Activated CD4-positive, alpha-beta T cell treated with anti-CD3 and anti-CD28 coated beads for 24 hours (primary cell): ENCODE measurements at places on chromosomes 4 and X.

DNA sequence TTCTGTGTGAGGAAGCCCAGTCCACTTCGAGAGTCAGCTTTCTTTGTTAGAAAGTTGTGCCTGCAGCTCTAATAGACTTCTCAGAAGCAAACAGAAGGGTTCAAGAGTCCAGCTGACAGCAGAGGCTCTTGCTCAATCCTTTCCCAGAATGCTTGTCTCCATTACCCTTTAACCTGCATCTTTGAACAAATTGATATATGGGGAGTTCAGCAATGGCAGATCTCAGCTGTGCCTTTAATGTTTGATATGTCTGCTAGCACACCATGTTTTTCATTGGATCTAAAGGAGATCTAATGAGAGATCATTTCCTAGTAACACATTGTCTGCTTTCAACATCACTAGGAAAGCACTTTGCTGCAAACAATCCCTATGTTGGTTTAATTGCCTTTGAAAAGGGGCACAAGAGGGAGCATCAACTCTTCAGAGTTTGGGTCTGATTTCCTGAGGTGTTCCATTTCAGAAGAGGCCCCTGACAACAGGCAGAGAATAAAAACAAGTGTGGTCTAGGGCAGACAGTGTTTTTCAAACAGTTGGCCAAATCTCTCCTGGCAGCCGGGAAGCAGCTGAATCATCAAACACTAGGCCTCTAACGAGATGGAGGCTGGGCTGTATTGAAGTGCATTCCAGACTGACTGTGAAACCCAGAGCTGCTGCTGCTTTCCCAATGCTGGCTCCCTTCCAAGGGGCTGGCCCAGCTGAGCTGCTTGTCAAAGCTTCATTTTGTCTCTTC lies 55.5 kb downstream of the LUZP4 start:
- no peak for DNase-seq

GRCh38 chr4:72319601-72320021 lies 249.4 kb downstream of the ADAMTS3 start:
- DNase-seq = no peak

DNA sequence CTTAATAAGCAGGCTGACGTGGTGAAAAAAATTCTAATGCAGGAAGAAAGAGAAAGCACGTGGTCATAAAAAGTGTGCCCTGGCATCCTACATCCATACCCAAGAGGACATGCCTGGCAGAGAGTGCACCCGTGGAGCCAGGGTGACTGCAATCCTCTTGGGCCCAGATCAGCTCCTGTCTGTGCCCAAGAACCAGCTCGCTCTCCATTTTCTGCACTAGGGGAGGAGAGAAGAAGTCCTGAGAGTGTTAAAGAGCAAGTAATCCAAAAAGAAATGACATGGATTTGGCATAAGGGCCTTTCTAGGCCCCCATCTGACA lies 483.1 kb downstream of the BCOR start:
- DNase-seq = no peak

DNA sequence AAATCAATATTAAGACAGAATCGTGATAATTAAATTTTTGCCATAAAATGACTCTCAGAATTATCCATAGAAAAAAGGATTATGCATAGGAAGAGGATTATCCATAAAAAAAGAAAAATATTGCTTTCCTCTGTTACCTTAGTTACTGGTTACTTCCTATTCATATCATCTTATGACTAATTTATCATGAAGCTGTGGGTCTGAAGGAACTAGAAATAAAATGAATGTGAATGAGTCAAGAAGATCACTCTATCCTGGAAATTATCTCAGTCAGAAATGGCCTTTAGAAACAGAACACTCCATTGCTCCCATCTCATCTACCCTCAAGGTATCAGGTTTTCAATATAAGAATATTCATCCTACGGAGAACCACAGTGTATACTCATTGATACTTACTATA lies 19.4 kb downstream of the RPS6KA6 start:
- no peak for DNase-seq

DNA sequence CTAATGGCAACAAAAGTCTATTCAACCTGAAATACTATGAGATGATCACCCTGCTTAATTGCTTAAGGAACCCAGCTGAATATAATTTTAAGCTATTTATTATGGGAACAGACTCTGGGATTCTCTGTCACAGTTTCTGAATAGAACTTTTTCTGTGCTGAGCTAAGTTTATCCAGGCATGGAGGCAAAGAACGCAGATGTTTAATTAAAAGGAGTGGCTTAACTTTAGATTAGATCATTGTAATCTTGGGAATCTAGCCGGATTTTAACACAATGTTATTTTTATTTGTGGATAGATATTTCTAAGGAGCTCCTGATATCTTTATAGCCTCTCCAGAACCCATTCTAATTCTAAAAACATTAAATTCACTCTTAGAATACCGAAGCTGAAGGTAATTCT lies 353.4 kb downstream of the STIM2 start:
- DNase-seq = no peak

DNA sequence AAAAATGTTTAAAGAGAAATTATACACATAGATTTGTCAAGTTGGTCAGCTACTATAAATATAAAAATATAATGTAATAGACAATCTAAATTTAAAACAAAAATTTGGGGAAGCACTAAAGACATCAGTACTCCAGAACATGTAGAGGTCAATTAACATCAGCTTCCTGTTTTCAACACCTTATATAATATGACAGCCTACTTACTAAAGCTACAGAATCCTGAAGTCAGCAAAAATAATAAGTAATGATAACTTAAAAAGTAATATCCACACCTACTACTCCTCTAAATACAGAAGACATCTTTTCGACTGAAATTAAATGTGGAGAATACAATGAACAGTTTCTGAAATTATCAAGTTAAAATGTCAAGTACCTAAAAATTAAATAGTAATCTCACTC lies 118.6 kb downstream of the LRBA start:
- no peak for DNase-seq

GRCh38 chr4:2935762-2936743 lies 27.2 kb downstream of the NOP14 start:
- DNase-seq = peak; percentile 47

- no peak for DNase-seq
These were observed 94.4 kb upstream of the GUCY1A1 start for GRCh38 chr4:155572106-155572703.

- DNase-seq = no peak
These were observed 31.3 kb upstream of the CLDN24 start for GRCh38 chr4:183353557-183353956.

DNA sequence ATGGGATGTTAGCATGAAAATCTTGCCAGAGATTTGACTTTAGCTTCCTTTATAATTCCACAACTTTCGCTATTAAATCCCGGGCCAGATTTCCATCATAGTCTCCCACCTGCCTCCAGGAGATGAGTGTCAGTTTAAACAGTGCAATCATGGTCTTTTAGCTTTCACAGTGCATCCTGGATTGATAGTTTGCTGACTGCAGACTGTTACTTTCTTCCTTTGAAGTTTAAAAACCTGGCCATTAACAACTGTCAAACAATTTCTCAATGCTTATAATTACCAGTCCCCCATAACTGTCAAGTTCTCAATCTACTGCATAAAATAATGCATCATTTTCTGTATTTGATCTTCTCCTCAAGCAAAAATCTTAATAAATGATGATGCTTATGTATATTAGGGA lies 108.4 kb upstream of the FSTL5 start:
- DNase-seq = no peak

GRCh38 chr4:93317057-93317456 lies 511.5 kb upstream of the ATOH1 start:
- DNase-seq = no peak

DNA sequence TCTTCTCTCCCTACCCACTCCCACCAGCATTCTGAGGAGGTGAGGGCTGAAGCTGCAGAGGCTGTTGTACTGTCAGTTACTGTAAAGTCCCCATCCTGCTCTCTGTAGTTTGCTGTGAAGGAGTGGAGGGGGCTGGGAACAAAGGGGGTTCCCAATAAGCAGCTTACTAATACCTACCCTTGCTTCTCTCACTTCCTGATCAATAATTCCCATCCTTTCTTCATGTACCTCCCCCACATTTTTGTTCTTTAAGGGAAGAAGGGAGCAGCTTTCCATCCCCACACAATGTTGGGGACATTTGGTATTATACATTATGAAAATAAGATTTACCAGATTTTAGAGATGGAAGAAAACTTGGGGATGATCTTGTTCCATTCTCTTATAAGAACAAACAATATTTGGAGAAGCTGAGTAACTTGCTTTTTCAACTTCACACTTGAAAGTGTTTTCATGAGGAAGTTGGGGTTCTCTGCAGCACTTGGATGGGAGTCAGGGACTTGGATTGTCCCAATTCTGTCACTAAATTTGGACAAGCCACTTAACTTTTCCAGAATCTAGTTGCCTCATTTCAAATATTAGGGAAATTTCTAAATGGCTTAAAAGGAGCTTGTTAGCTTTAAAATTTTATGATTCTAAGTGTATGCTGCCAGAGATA lies 5.4 kb downstream of the TBC1D1 start:
- DNase-seq = no peak

GRCh38 chrX:65667157-65667502 lies 324 bp upstream of the MSN start:
- no peak for DNase-seq

DNA sequence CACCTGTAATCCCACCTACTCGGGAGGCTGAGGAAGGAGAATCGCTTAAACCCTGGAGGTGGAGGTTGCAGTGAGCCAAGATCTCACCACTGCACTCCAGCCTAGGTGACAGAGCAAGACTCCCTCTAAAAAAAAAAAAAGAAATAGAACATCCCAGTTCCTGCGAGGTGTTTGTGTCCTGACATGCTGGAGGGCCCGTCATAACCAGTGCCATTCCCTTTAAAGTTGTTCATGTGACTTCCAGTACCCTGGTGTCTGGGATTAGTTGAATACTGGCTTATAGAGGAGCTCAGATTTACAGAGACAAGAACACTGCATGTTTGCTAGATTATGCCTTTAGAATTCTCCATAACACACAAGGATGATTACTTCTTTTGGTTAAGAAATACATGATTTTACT lies 37.6 kb upstream of the TADA2B start:
- no peak for DNase-seq

GRCh38 chr4:7197910-7198309 lies 5.6 kb downstream of the SORCS2 start:
- DNase-seq = no peak

- DNase-seq = no peak
These were observed 188.1 kb upstream of the FAM241A start for GRCh38 chr4:111957116-111957515.

DNA sequence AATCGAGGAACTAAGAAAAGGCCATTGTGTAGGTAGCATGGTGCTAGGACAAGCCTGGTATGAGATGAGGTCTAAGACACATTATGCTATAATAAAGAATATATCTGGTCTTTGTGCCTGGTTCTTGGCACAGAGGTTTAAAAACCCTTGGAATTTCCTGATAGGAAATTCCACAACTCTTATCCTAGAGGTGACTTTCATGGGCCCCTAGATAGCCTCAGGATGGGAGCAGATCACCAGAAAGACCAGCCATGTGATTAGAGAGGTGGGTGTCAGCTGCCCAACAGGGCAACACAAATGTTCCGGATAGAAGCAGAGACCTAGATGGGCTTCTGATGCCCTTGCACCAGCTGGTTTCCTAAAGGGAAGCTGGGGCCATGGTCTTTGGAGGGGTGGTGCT lies 107.2 kb downstream of the SCD5 start:
- DNase-seq = no peak

DNA sequence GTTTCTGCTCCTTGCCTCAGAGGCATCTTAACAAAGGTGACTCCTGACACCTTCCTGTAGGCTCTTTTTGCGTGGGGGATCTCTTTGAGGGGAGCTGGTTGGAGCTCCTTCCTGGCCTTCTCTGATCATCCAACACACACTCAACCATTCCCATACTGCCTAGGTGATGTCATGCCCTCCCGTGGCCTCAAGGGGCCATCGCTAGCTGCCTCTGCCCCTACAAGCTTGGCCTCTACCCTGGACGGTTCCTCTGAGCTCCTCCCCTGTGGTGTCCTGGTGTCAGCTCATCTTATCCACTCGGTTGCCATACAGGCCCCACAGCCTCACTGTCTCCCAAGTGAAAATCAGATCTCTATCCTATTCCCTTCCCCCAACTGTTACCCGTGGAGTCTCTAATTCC lies 13.7 kb upstream of the ZNF185 start:
- no peak for DNase-seq
